Osteoblast (primary cell): ENCODE measurements at places on chromosomes 4 and X. TPM values are rescaled to one million over a fixed set of nuclear protein-coding genes. Genes with fewer than 3 reads are reported as not detected.

DNA sequence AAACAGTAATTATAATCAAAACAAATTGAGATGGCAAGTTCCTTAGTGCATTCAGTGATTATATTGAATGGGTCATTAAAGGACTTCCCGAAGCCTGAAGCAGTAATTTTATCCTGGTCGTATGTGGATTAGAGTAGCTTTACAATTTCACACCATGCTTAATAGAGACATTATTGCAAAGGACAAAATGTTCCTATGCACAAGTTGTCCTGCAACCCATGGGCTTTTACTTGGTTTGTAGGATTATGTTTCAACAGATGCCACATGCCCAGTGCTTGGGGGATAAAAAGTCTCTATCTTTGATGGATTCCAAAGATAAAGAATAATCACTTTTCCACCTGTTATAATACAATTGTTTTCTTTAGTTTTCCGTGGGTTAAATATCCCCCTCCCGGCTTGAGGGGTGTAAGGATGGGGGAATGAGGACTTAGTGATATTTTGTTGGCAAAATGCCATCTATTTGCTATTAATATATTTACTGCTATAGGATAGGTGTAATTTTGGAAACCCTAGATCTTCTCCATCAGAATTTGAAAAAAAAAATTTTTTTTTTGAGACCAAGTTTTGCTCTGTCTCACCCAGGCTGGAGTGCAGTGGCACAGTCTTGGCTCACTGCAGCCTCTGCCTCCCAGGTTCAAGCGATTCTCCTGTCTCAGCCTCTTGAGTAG, 156.5 kb upstream of the ETNPPL start:
- H3K27me3 ChIP-seq = no peaks in the 10 kb centered on the region
- H3K4me1 ChIP-seq = no peaks in the 10 kb centered on the region
- DNase-seq = no peak
- no peaks in the 10 kb centered on the region for H3K36me3 ChIP-seq

- H3K4me1 ChIP-seq = peaks cover 6% of the 10 kb centered on the region
- DNase-seq = no peak
- no peak overlapping the region for H3K4me3 ChIP-seq
- H3K27ac ChIP-seq = no peak overlapping the region
Observed at GRCh38 chr4:2102045-2102883, 43.1 kb downstream of the NAT8L start.

DNA sequence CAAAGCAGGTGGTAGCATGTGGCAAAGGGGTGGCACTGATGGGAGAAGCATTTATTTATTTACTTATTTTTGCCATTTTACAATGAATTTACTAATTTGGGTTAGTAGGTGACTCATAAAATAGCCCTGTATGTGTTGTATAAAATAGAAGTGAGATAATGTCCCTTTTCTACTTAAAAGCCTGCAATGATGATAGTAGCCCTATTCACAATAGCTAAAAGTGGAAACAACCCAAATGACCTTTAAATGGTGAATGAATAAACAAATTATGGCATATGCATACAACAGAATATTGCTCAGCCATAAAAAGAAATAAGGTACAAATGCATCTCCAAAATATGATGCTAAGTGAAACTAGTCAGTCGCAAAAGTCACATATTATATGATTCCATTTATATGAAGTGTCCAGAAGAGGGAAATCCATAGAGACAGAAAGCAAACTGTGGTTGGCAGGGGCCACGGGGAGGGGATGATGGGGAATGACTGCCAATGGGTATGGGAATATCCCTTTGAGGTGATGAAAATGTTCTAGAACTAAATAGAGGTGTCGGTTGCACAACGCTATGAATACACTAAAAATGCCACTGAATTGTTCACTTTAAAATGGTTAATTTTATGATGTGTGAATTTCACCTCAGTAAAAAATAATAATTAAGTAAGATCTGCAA, 35.8 kb upstream of the FAM9C start:
- no peak for DNase-seq
- no peaks in the 10 kb centered on the region for H3K27me3 ChIP-seq
- no peaks in the 10 kb centered on the region for H3K36me3 ChIP-seq

The WDR17 gene
- total RNA-seq = 0.36 and 0.59 TPM in 2 replicates

GRCh38 chrX:6568031-6568430, 33.1 kb upstream of the VCX3A start:
- no peak overlapping the region for H3K27ac ChIP-seq
- no peak overlapping the region for H3K4me3 ChIP-seq
- H3K27me3 ChIP-seq = no peaks in the 10 kb centered on the region
- H3K4me1 ChIP-seq = no peaks in the 10 kb centered on the region
- no peak for DNase-seq

- DNase-seq = no peak
- H3K4me1 ChIP-seq = no peaks in the 10 kb centered on the region
- peaks cover 8% of the 10 kb centered on the region for H3K36me3 ChIP-seq
- H3K27me3 ChIP-seq = peaks cover 8% of the 10 kb centered on the region
- peak overlapping the region; percentile 83 for H3K4me3 ChIP-seq
Observed at GRCh38 chrX:103608306-103608963, 672 bp downstream of the TCEAL3 start.

The GABRE gene
- total RNA-seq = 32.1 and 33.3 TPM in 2 replicates

The ITIH6 gene
- not detected in 2 replicates for total RNA-seq

The ENPP6 gene
- total RNA-seq = under 0.01 TPM in 1 of 2 replicates, not detected in the other

DNA sequence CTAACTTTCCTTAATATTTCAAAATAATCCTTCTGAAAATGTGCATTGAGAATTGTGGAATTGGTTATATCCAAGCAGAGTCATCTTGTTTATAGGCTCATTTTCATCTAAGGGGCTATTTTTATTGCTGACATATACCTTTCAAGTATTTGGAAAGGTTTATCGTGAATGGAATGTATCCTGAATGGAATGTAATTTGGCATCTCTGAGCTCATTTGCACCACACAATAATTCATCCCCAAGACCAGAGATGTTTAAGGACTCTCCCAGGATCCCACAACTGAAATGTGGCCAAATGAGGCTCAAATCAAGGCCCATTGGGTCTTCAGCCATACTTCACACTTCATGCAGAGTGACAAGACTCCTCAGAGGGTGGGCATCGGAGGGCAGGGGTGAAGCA, 7.5 kb upstream of the SETD7 start:
- H3K27me3 ChIP-seq = peaks cover 18% of the 10 kb centered on the region
- H3K4me3 ChIP-seq = no peak overlapping the region
- H3K4me1 ChIP-seq = no peaks in the 10 kb centered on the region
- H3K36me3 ChIP-seq = no peaks in the 10 kb centered on the region
- no peak for DNase-seq
- H3K27ac ChIP-seq = no peak overlapping the region

GRCh38 chr4:38119668-38120385, 159.6 kb downstream of the PTTG2 start:
- no peak for DNase-seq
- peak overlapping the region; percentile 24 for H3K4me3 ChIP-seq
- peak overlapping the region; percentile 90 for H3K27ac ChIP-seq
- peaks cover 25% of the 10 kb centered on the region for H3K4me1 ChIP-seq

The SPARCL1 gene
- total RNA-seq = under 0.01 TPM in 1 of 2 replicates, not detected in the other

- no peaks in the 10 kb centered on the region for H3K27me3 ChIP-seq
- no peak overlapping the region for H3K4me3 ChIP-seq
Observed at GRCh38 chr4:163414275-163414674, 59.3 kb downstream of the TKTL2 start.

DNA sequence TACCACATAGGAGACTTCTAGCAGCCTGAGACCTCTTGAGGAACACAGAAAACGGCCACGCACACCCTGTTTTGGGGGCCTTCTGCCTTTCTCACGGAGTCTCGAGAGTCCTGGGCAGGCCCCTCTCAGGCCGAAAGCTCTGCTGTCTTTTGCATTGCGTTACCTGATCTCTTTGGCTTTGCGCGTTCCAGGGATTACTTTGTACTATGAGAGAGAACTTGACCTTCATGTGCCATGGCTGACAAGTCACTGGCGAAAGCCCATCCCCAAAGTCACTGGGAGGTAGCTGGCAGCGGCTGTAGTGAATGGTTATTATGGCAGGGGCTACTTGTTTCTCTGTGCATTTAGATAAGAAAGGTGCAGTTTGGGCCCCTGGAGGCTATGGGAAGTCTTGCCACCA, 8.0 kb upstream of the NAT8L start:
- peak; percentile 26 for DNase-seq
- H3K4me1 ChIP-seq = no peaks in the 10 kb centered on the region
- peaks cover 31% of the 10 kb centered on the region for H3K27me3 ChIP-seq
- H3K4me3 ChIP-seq = no peak overlapping the region
- no peak overlapping the region for H3K27ac ChIP-seq

DNA sequence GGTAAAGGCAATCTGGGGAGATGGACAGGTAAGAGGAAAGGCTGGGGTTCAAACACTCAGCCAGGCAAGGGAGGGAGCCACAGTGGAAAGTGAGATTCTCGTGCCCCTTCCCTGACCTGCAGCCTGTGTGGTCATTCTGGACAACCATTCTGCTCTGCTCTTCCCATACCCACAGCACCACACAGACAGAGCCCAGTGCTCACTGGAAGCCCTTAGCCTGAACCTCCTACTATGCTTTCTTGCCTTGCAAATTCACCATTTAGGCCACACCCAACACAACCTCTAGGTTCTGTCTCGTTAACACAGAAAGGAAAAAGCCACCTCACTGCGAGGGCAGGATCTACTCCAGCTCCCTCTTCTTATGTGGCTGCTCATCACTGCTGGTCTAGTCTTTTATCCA, 92.7 kb downstream of the SHISA3 start:
- H3K27ac ChIP-seq = no peak overlapping the region
- H3K36me3 ChIP-seq = no peaks in the 10 kb centered on the region

The ASB11 gene
- total RNA-seq = not detected in 2 replicates

GRCh38 chr4:75158451-75158850, 225.5 kb downstream of the PARM1 start:
- H3K27ac ChIP-seq = no peak overlapping the region
- no peaks in the 10 kb centered on the region for H3K27me3 ChIP-seq
- no peaks in the 10 kb centered on the region for H3K4me1 ChIP-seq
- no peak for DNase-seq
- no peak overlapping the region for H3K4me3 ChIP-seq

The PCSK1N gene
- not detected in 2 replicates for total RNA-seq

DNA sequence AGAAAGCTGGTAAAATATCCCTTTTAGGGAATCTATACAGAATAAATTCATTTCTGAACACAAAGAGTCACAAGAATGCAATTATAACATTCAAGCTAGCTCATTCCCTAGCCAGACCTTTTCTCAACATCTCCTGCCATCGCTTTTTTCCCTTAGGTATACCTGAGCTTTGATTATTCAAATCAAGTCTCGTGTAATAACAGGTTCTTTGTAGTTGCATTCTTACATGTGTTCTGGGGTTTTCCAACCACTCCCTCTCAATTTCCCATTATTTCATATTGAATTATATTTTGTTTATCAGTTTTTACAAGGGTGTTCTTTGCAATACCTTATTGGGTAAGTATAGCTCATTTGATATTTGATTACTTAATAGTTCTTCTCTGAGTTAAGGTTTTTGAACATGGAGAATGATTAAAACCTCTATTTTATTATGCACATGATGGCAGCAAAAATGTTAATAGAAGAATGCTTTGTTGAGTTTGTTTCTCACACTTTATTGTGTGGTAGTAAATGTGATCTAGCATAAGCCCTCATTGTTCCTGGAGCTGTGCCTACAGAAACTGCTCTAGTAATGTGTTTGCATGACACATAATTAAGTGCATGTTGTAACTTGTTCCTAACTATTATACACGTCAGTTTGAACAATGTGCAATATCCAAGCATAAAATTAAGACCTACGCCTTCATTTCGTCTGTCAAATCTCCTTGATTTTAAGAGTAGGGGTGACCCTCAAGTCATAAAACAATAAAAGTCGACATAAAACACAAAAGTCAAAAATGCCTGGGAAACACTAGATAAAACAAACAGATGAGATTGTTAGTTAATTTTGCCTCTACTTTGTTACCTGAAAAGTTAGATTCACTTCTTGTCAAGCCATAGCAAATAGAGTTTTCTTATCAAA, 124.0 kb upstream of the POF1B start:
- H3K36me3 ChIP-seq = no peaks in the 10 kb centered on the region
- no peak overlapping the region for H3K4me3 ChIP-seq
- H3K27ac ChIP-seq = no peak overlapping the region
- DNase-seq = no peak
- no peaks in the 10 kb centered on the region for H3K4me1 ChIP-seq

The NUDT6 gene
- 6.2 and 7.4 TPM in 2 replicates for total RNA-seq

DNA sequence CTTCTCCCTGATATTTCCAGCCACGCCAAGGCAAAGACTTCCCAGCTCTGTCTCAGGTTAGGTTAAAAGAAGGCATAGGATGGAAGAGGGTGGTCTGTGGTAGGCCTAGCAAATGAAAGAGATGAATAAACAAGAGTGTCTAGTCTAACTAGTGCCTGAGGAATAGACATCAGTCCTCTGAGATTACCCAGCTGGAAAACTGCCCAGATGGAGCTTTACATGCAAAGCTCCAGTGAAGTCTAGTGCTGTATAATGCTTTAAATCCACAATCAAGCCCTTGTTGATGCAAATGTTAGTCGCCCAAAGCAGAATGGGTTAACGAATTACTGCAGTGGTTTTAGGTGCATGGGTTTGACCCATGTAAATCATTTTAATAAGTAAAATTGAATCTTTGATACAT, 24.8 kb upstream of the GUCY1B1 start:
- H3K27me3 ChIP-seq = no peaks in the 10 kb centered on the region
- no peak overlapping the region for H3K27ac ChIP-seq
- no peak overlapping the region for H3K4me3 ChIP-seq

DNA sequence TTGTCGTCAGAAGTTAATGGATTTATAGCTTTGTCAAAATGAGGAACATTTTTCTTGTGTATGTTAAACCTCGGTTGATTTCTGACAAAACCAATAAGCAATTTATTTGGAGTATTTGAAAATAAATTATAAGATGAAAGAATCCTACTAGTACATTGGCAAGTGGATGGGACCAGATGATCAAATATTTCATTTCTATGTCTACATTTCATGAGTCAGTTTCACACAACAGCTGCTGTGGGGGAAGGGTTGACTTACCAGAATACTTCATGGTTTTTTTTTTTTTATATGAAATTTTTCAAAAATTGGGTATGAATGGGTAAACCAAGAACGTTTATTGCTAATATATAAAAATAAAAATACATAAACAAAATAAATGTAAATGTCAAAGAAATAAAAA, 39.4 kb downstream of the RAPGEF2 start:
- DNase-seq = no peak
- H3K36me3 ChIP-seq = no peaks in the 10 kb centered on the region
- H3K27ac ChIP-seq = no peak overlapping the region

DNA sequence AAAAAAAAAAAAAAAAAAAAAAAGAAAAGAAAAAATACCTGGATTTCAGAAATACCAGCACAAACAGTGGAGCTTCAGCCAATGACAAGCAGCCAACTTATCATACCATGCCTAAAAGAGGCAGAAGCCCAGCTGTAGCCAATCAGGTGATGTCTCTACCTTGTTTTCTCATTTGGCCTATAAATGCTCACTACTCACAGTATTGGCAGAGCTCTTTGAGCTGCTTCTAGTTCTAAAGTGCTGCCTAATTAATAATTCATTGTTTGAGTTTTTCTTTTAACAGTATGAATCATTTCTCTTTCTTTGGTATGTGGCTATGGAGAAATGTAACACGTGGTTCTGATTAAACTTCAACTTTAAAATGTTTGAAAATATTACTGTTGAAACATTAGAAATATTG, 188.8 kb upstream of the TECRL start:
- no peaks in the 10 kb centered on the region for H3K4me1 ChIP-seq
- H3K4me3 ChIP-seq = no peak overlapping the region
- H3K36me3 ChIP-seq = no peaks in the 10 kb centered on the region
- no peaks in the 10 kb centered on the region for H3K27me3 ChIP-seq
- H3K27ac ChIP-seq = no peak overlapping the region
